ENCODE measurements at places on chromosomes 4 and X.

DNA sequence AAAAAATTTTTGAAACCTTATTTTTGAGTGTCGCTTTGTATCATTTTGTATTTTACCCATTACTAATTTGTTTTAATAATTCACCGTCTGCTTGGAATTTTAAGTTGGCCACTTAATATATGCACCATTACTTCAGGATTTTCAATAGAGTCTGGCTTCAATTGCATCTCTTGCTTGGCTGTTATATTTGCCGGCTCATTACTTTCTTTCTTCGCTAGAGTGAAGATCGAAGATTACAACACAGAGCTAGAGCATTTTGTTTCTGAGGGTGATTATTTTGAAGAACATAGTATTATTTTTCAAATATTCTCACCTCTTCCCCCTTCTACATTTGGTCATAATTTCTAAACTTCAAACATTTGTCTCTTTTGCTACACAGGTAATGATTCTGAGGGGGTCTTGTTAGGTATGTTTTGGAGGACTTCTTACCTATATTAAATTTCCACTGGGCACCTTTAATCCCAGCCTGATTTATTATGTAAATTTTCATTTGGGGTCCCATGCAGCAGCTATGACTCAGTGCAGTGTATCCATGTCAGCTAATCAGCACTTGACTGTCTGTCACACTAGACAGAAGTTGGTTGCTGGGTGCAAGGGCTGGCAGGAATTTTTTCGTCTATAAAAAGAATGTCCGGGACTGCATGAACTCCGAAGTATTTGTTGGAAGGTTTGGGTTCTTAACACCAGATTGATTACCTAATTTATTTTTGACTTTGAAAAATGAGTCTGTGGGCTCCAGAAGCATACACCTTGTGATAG lies 18.6 kb downstream of the TBC1D1 start:
- no peak for DNase-seq

DNA sequence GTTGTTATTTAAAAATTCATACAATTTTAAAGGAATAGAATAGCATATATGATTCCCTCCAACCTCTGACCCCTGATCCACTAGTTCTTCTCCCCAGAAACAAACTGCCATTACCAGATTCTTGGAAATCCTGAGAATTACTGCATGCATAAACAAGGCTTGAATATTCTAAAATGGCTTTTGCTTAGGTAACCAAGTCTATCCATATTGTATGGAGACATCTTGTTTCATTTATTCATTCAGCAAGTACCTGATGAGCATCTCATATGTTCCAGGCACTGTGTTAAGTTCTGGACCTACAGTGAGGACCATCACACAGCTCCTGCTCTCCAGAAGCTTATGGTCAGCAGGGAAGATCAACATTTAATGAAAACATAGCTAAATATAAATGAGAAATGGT lies 49.4 kb downstream of the TMEM164 start:
- DNase-seq = no peak

DNA sequence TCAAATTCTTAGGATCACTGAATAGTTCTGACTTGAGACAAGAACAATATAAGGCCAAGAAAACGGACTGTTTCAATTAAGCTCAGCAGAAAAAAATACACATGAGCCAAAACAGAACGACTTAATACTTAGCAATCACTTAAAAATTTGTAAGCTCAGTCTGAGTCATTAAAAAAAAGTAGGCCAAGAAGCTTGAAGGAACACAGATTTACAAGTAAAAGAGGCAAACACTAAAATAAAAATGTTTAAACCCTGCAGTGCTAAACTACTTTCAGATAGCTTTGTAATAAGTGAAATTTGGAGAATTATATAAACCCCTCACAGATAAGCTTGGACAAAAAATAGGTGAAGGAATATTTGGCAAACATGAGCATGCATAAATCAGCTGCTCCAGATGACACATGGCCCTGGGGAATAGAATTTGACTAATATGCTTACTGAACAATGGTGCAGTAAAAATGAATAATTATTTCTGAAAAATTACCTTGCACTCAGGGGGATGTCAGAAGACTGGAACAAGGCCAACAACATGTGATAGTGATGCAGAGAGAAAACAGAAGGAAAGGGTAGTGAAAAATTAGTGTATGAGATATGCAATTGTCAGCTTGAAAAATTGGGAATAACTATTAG lies 49.6 kb downstream of the LNX1 start:
- DNase-seq = no peak

GRCh38 chrX:13377550-13377934 lies 57.7 kb upstream of the ATXN3L start:
- no peak for DNase-seq

DNA sequence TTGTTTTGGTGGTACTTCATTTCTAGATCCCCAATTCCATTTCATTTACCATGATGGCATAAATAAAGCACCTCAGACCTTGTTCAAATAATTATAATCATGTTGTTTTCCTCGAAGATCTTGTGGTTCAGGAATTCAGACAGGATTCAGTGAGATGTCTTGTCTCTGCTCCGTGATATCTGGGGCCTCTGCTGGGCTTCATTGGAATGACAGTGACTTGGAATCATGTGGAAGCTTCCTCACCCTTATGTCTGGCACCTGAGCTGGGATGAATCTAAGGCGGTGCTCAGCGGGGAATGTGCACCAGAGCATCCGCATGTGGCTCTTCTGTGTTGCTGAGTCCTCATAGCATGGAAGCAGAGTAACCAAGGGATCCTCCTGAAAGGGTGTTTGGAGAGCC lies 132.2 kb downstream of the VEGFC start:
- DNase-seq = no peak

DNA sequence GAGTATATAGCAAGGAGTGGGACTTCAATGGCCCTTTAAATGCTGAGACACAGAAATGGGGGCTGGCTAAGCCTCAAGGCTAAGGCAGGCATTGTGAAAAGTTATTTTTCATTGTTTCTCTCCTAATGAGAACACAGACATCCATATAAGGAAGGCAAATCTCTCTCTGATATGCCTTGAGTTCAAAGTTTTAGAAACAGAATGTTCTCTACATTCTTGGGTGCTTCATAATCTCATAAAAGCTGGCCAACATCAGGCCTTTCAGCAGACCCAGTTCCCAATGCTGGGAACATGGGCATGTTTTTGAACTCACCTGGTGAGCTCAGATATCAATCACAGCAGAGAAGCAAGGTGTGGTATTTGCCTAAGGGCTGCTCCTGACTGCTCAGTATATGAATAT lies 19.4 kb upstream of the RAB40A start:
- DNase-seq = no peak

GRCh38 chrX:107119283-107119682 lies 661 bp upstream of the RBM41 start:
- no peak for DNase-seq

GRCh38 chrX:53538781-53539180 lies 104.6 kb upstream of the HSD17B10 start:
- no peak for DNase-seq

GRCh38 chrX:64093761-64094160 lies 111.7 kb downstream of the AMER1 start:
- no peak for DNase-seq

DNA sequence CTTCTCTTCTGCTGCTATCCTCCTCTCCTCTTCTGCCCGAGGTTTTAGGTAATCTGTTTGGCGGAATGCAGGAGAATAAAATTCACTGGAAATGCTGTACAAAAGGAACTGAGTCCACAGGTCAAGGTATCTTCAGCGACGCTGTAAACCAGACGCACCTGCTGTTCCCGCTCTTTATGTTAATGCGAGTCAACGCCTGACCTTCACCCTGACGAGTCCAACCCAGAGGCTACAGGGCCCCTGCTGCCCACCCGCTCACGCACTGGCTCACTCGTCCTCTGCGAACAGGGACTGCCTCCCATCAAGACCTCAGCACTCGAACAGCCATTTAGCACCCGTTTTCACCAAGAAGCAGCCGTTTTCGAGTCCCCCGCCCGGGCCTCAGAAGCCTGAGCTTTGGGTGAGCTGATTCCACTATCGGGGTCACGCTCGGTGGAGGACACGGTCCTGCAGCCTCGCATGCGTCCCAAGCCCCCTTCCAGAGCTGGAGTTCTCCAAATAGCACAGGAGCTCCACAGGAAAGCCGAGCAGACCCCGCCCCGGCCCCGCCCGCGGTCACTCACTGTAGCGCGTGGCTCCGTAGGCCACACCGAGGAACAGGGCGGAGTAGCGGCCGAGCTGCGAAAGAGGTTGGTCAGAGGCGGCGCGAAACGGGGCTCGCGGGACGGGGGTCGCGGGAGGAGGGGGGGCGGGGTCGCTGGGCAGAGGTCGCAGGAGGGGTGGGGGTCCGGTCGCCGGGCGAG lies 556 bp downstream of the ATP5ME start:
- DNase-seq = no peak

DNA sequence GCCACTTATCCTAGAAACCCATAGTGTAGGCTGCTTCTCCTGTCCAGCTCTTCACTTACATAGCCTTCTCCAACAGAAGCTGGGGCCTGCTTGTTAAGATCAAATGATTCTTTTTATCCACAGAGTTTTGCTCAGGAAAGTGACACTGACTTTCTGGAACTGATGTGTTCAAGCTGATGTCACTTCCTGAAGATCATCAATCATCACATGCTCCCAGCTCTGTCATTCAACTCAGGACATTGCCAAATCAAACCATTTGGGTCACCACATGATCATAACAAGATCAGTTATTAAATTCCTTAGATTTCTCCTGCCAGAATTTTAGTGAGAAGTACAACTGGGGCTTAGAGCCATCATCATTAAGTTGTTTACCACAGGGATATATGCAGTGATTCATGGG lies 39.4 kb downstream of the GLRA3 start:
- no peak for DNase-seq

GRCh38 chrX:135520022-135520552 lies 373 bp upstream of the INTS6L start:
- no peak for DNase-seq

GRCh38 chr4:93891244-93891643 lies 62.7 kb downstream of the ATOH1 start:
- no peak for DNase-seq

- DNase-seq = no peak
Measured at GRCh38 chr4:189117426-189117825, 823.2 kb upstream of the FRG1 start.

- no peak for DNase-seq
Measured at GRCh38 chr4:38073596-38074234, 113.5 kb downstream of the PTTG2 start.

GRCh38 chr4:187236209-187236890 lies 512.7 kb upstream of the FAT1 start:
- DNase-seq = no peak

GRCh38 chrX:96838537-96838936 lies 45.2 kb upstream of the RPA4 start:
- no peak for DNase-seq

GRCh38 chr4:80365928-80366327 lies 30.4 kb downstream of the CFAP299 start:
- peak; percentile 40 for DNase-seq

DNA sequence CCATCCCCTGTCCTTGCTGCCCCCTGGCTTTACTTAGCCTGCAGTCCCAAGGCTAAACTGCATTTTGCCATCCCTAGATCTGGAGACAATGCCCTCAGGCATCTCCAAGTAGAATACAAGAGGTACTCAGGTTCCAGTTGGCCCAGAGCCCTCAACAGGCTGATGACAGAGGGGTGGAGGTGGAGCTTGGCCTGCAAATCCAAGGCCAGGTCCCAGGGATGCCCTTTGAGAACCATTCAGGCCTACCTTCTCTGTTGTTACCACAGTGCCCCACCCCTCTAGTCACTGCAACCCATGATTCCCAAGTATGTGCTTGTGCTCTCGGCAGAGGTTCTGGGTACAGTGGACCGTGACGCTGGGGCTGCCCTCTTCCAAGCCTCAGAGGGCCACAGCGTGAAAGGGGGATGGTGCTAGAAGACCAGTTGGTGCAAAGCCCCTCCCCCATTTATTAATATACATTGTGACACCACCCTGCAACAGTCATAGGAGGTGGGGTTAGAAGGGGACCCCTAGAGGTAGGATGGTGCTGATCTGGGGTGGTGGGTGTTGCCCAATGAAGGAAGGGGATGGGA lies 6.4 kb upstream of the UBA1 start:
- DNase-seq = no peak

GRCh38 chr4:155094201-155094820 lies 114.1 kb upstream of the NPY2R start:
- DNase-seq = no peak
